Spinal cord (tissue), 10 donors: ENCODE measurements at places on chromosomes 1 and 21. TPM values are rescaled to one million over a fixed set of nuclear protein-coding genes. Genes with fewer than 3 reads are reported as not detected.

DNA sequence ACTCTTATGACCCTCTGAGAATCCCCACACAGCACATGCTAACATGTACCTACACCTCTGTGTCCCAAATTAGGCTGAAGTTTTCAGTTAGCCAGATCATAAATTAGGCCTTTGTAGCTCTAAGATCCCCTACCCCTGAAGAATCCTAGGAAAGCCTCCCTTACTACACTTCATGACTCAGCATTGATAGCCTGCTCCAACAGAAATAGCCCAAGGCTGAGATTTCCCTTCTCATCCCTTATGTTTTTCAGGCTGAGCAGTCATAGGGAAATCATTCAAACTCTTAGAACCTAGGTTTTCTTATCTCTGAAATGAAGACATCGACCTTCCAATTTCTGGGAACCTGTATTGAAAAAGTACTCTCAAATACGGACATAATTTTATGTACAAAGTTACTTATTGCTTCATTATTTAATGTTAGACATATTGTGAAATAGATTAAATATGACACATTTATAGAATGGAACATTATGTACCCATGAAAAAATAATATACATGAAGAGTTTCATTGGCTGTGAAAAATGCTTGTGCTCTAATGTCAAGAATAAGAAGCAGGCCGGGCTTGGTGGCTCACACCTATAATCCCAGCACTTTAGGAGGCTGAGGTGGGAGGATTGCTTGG, 122.4 kb upstream of the UBE2U start:
- DNase-seq: no peak

DNA sequence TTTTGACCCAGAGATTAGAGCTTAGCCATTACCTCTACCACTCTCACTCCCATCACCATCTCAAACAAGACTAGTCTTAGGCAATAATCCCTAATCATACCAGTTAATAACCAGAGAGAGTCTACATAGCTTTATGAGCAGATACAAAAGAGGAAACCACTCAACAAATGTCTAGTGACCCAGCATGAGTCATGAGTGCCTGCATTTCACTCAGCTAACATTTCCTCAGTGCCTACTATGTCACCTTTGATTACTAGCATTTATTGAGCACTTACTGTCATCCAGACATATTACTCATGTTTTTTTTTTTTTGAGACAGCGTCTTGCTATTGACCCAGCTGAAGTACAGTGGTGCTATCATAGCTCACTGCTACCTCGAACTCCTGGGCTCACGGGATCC, 35.9 kb upstream of the GALNT2 start:
- no peak for DNase-seq

The BCAN gene
- 240 TPM for total RNA-seq

The FAM177B gene
- total RNA-seq: 0.66 TPM

DNA sequence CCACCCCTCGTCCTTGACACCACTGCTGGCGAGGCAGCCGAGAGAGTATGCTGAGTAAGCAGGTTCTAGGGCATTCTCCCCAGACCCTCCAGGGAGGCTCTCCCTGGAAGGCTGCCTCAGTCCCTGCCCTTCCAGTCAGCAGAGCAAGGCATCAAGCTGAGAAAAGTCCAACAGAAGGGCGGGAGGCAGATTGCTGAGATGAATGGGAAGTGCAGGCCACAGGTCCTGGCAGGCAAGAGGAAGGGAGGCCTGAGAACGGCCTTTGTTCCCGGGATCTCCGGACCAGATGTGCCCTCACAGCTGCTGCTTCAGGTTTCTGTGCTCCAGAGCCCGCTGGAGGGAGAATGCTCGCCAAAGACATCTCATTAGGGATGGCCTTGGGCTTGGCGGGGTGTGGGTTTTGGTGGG, 270.0 kb upstream of the VAMP3 start:
- DNase-seq: no peak

GRCh38 chr1:6499296-6499695, 7.8 kb upstream of the PLEKHG5 start:
- no peak for DNase-seq

DNA sequence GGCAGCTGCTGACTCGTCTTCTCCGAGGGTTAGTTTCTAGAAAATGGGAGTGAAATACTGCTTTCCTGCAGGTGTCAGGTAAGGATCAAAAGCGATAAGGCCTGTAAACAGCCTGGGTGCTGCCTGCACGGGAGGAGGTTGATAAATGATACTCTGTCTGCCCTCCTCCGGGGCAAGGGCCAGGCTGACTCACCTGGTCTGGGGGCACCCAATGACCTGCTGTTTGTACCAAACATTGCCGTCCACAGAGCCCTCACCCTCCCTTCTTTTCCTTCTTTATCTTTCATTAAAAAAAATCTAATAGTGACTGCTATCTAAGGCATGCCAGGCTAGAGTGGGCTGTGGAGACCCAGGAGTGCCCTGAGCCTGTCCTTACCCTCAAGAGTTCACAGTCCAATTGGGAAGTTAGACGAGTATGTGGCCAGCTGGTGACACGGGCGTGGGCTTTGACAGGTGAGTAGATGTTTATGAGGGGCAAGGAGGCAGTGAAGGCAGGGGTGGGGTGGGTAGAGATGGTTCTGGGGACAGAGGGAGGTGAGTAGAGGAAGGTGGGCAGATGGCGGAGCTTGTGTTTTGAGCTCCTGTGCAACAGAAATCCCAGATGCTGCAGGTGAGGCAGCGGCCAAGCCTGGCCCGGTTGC, 16.2 kb downstream of the EDN2 start:
- DNase-seq: no peak

DNA sequence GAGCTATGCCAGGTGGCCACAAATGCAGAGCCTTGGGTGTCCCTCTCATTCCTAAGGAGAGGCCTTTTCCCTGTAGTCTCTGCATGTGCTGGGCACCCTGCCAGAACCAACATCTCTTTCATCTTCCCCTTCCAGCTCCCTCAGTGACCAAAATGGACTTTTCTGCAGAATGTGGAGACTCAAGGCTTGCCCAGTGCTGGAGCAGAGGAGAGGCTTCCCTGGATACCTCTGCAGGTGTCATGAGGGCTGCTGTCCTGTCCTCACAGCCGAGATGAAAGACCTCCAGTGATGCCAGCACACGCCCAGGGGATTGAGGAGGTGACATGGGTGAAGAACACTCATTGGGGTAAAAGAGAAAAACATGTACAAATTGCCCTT, 347.0 kb upstream of the AJAP1 start:
- DNase-seq: no peak

GRCh38 chr1:241684108-241684507, 32.0 kb downstream of the WDR64 start:
- no peak for DNase-seq

- DNase-seq: no peak
These were observed 15.5 kb upstream of the CITED4 start for GRCh38 chr1:40877698-40878097.
